ENCODE measurements at places on chromosomes 3 and 15. TPM values are rescaled to one million over a fixed set of nuclear protein-coding genes. Genes with fewer than 3 reads are reported as not detected.

GRCh38 chr15:42144841-42145375 lies 11.5 kb downstream of the PLA2G4F start:
- no peak for DNase-seq

DNA sequence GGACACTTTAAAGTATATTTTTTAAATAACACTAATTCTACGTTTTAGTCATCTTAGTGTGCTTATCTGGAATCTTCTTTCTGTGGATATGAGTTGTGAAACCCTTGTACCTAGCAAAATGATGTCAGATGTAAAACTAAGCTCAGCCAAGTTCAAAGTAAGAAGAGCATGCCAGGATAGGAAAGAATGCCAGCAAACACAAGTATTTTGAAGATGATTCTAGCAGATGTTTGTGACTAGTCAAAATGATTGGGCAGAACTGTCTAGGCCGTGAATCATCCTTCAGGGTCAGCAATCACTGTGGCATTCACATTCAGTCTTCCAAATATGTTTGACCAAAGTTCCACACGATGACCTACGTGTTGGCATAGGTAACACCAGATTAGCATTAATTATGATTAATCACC lies 5.4 kb upstream of the PLOD2 start:
- no peak for DNase-seq

GRCh38 chr3:56870436-56870835 lies 68.7 kb upstream of the ARHGEF3 start:
- no peak for DNase-seq

DNA sequence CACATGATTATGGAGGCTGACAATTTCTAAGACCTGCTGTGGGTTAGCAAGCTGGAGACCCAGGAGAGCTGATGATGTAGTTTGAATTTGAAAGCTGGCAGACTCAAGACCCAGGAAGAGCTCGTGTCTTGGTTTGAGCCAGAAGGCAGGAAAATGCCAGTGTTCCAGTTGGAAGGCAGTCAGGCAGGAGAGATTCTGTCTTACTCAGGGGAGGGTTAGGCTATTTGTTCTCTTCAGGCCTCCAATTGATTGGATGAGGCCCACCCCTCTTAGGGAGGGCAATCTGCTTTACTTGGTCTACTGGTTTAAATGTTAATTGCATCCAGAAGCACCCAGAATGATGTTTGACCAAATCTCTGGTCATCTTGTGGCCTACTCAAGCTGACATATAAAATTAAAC lies 40.4 kb upstream of the IGF2BP2 start:
- DNase-seq, result no peak

DNA sequence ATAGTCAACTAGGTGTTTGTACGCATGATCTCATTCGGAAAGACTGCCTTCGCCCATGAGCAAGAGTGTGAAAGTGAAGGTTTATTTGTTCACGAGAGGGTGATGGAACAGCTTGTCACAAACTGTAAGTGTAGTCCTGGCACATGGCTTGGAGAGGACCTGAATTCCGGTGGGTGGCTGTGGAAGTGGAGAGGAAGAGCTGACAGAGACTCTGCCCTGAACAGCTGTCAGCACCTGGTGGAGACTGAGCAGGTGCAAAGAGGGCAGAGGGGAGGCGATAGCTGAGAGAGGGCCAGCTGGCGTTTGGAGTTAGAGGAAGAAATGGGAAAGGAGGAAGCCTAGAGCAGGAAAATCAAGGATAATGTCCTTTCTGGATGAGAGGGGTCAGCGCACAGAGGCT lies 155.7 kb downstream of the EEFSEC start:
- DNase-seq, result peak; percentile 89

DNA sequence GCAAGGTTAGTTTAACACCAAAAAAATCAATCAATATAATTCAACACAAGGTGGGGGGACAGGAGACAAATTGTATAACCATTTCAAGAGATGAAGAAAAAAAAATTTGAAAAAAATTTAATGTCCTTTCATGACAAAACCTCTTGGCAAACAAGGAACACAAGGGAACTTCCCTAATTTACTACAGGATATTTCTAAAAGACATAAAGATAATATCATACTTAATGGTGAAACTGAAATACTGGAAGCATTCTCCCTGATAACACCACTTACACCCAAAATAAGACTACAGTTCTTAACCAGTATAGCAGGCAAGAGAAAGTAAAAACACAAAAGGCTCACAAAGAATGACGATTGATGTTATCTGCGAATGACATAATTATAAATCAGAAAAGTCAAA lies 44.7 kb downstream of the IFT57 start:
- DNase-seq, result no peak

DNA sequence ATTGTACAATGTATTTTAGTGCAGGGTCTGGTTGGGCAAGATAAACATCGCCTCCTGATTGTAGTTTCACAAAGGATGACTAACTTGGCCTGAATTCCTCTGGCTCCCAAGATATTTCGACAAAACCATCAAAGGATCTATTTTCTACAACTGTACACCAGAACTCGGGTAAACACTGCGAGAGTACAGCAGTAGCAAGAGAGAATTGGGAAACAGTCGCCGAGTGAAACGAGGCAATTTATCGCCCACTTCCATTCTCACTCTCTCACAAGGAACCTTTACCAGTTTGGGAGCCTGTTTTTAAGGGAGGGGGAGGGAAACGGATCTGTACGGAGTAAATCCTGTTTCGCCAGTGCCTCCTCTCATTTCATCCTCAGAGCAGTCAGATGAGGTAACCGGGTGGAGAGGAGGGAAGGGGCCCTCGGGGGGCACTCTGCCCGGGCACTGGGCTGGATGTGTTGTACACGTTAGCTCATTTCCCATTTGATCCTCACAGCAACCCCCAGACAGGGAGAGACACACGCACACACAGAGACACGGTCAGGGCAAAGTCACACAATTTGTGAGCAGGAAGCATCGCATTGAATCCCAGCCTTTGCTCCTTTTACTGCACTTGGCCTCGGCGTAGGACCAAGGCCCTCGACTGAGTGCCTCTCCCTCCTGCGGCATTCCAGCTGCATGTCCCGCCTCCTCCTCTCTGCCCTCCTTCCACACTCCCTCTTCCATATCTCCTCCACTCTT lies 120.1 kb downstream of the LIPC start:
- peak; percentile 48 for DNase-seq

DNA sequence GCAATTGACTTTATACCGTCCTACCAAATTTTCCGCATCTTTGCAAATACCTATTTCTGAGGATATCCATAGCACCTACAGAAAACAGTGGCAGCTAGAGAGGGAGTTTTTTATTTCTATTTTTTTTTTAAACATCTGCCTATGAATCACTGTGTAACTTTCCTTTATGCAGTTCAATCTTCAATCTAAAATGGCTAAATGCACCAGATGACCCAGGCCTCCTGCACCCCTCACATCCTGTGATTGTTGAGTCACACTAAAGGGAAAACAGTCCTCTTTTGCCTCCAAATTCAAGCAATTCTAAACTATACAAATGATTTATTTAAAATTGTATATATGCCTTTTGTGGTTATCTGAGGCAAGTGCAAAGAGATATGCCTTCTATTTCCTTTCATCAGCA lies 20.1 kb upstream of the BCL6 start:
- no peak for DNase-seq

GRCh38 chr3:98574132-98574531 lies 19.3 kb downstream of the CPOX start:
- no peak for DNase-seq

DNA sequence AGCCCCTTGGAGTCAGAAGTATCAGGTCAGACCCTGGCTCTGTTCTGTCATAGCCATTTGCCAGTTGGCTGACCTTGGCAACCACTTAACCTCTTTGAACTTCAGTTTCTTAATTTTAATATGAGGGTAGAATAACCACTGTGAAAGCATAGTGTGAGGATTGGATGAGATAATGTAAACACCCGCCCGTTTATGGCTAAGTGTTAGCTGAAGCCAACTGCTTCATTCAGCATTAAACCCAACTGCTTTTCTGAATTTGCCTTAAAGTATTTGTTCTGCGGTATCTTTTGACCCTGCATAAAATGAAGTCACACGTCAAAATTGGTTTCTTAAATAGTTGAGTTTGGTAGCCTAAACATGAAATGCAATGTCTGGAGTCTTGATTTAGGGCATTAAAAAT lies 121.5 kb upstream of the ABHD17C start:
- no peak for DNase-seq

GRCh38 chr3:159950156-159950898 lies 38.3 kb upstream of the IL12A start:
- DNase-seq, result no peak

GRCh38 chr3:120064641-120065040 lies 29.6 kb downstream of the GSK3B start:
- DNase-seq, result no peak

- no peak for DNase-seq
Observed at GRCh38 chr15:73841756-73842725, 31.3 kb upstream of the TBC1D21 start.

DNA sequence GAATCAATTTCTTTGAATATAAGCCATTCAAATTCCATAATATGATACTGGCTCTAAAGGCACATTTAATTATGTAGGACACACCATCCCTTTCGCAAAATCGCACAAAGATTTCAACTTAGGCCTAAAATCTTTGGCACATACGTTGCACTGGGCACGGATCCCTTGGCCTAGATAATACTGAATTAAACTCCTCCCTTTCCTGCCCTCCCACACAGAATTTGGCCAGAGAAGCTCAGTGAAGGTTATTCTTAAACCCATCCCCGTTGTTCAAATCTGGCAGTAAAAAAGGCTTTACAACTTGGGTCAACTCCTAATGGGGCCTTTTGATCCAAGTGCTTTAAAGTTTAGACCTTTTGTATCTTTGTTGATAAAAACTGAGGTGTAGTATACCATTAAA lies 247.2 kb downstream of the PTPRG start:
- peak; percentile 67 for DNase-seq

GRCh38 chr3:173556546-173556945 lies 159.0 kb downstream of the NLGN1 start:
- no peak for DNase-seq

DNA sequence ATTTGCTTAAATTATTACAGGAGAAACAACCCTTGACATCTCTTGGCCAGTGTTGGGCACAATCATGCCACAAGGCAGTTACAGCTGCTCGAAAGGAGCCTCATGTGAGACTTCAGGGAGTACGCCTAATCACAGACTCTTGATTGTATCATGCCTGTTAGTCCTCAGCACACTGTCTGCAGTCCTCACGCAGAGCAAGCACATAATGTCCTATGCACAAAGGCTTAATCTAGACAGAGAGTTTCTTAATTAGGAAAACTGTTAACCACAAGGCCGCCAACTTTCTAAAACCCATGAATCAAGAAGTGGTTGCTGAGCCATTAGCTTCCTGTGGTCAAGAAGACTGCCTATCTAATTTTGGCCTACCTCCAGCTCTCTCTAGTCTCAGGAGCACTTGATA lies 172.0 kb downstream of the UNC13C start:
- DNase-seq, result no peak

DNA sequence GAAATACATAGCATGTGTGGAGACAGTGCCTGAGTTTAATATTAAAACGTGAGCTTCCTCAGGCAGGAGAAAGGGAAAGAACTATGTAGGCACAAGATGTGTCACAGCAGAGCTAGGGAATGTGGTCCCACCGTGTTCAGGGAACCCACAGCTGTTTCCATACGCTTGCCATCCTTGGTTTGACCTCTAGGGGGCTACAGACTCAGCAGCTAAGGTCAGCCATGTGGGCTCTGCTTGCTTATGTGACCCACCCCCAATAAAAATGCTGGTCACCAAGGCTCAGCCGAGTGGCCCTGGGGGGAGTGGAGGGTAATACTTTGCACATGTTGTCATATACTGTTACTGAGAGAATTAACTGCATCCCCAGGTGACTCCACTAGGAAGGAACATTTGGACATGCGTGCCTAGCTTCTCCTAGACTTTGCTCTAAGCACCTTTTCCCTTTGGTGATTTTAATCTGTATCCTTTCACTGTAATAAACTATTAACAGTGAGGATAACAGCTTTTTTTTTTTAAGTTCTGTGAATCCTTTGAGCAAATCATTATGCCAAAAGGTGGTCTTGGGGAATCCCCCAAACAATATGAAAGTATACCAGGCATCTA lies 3.3 kb downstream of the TUBGCP5 start:
- DNase-seq, result peak; percentile 65

- no peak for DNase-seq
Observed at GRCh38 chr3:96416549-96417255, 397.7 kb upstream of the EPHA6 start.

DNA sequence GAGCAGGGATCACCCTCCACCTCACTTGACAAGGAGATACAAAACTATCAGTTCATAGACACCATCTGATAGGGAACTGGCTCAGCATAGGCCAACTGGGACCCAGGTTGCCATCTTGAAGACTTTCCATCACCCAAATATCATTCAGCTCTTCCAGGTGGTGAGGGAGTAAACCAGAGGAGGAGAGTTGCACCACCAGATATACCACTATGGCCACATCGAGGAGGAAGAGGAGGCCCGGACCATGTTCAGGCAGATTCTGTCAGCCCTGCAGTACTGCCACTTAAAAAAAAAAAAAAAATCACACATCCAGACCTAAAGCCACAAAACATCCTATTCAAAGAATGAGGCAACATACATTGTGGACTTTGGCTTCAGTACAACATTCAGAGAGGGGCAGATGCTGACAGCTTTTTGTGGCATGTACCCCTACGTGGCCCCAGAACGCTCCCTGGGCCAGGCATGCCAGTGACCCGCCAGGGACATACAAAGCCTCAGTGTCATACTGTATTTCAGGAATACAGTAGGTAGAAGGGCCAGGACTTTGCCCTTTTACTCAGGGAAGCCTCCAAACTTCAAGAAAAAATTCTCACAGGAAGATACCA lies 18.4 kb upstream of the EMC3 start:
- no peak for DNase-seq

DNA sequence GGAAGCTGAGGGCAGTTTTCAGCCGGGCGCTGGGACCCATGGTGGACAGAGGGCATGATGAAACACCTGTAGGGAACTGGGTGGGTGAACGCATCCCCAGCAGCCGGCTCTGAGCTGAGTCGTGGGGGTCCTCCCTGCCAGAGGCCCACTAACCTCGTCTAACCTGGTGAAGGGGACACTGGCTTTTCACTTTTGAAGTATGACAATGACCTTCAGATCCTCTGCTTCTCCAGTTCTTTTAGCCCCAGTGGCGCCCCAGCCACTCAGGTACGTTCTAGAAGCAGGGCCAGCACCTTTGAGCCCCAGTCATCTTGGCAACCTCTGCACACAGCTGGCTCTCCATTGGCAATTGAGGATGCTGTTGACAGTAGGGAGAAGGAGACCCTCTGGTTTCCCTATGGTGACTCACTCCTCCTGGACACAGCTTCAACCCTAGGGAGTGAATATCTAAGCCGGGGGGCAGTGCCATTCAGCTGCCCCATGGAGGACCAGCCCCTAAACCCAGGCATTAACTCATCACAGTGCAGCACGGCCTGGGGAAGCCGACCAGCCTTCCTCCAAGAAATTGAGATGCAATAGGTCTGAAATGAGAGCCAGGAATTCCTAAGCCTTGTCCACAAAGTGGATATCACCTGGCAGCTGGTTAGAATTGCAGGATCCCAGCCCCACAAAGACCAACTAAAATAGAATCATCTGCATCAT lies 46.1 kb downstream of the CMTM6 start:
- DNase-seq, result no peak

GOLGA8T gene
- total RNA-seq, result not detected

SPTSSB gene
- 4.4 TPM for total RNA-seq

PARP15 gene
- total RNA-seq, result 1.1 TPM

FGF12 gene
- 7.2 TPM for total RNA-seq

IL17RC gene
- total RNA-seq, result 24.4 TPM

RAB6B gene
- total RNA-seq, result 5.8 TPM

AHSG gene
- total RNA-seq, result not detected

STRIT1 gene
- total RNA-seq, result 3.9 TPM

CCDC39 gene
- 0.10 TPM for total RNA-seq

CNTN3 gene
- total RNA-seq, result 6.9 TPM

EBLN2 gene
- 12.9 TPM for total RNA-seq

ELL3 gene
- total RNA-seq, result 6.1 TPM

KIF7 gene
- 8.2 TPM for total RNA-seq
